ENCODE measurements at places on chromosomes 1 and 21.
A peak's percentile ranks its signal among the peaks of the same experiment; 100 is the strongest.

DNA sequence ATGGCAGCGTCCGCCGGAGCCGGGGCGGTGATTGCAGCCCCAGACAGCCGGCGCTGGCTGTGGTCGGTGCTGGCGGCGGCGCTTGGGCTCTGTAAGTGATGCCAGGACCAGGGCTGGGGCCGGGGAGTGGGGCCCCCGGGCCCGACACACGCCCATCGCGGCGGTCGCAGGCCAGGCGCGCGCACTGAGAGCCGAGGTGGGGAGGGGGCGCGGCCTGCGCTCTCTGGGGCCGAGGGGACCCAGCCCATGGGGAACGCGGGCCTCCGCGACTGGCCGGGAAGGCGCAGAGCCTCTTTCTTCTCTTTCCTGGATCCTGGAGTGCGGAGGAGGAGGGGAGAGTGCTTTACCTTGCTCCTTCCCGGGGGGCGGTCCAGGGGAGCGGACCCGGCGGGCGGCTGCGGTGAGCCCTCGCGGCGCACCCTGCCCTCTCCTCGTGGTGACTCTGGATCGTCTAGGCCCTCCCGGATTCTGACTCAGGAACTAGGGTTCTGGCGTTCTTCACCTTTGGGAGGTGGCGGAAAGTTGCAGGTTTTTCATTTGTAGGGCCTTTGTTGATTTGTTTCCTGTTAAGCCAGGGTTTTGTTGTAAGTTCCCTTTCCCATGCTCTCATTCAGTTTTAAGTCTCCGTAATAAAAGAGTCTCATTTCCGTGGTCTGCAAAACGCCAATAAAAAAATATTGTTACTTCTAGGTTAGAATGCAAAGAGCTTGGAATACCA, 529 bp downstream of the MPZL1 start:
- DNase-seq = no peak

- DNase-seq = peak; percentile 23
These were observed 709 bp upstream of the SLC41A1 start for GRCh38 chr1:205813755-205814058.

GRCh38 chr1:6599141-6599975, 3.3 kb downstream of the KLHL21 start:
- peak; percentile 40 for DNase-seq

DNA sequence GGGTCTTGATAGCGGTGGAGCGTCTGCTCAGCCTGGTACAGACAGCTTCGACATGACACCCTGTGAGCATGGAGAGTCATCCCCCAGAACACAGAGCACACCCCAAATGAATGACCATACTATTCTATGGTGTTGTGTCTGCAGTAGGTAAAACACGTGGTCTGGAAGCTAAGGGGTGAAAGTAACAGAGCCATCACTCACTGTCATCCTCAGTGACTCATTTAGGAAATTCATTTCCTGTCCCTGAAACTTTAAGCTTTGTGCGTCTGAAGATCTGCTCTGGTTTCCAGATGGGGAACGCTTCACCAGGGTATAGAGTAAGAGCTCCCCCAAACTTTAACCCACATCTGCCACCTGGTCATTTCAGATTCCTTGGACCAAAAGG, 94.8 kb upstream of the DISP3 start:
- DNase-seq = peak; percentile 13

GRCh38 chr1:41363591-41364320, 2.5 kb downstream of the FOXO6 start:
- no peak for DNase-seq

GRCh38 chr1:109908836-109909235, 1.8 kb upstream of the CSF1 start:
- no peak for DNase-seq

DNA sequence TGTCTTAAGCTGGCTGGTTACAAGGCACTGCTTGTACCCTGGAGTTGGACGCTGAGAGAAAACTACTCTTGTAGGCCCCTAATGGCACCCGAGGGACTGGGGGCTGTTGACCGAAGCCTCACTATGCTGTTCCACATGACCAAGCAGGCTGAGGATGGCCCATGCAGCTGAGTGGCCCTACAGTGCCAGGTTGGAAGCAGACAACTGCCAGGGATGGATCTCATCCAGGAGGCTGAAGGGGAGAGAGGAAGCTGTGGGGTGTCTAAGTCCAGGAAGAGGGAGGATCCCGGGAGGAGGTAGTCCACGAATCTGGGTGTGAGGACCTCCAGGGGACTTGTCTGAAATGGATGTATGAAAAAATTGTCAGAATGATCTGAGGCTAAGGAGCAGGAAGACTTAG, 45.8 kb downstream of the FOXD2 start:
- DNase-seq = no peak

DNA sequence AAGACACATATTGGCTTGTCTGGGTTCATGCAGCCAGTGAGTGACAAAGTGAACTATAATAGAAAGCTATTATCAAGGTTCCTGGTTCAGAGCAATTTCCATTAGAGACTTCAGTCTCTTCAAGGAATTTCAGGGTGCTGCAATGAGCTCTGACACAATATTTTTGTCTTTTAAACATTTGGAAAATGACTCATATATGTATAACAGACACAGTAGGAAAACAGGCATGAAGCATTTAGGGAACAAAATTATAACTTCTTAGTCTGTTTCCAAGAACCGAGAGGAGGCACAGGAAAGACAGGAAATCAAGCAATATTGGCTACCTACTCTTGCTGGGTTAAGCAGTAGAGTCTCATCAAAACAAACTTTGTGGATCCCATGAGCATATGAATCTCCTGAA, 170.4 kb downstream of the PTPRC start:
- no peak for DNase-seq

DNA sequence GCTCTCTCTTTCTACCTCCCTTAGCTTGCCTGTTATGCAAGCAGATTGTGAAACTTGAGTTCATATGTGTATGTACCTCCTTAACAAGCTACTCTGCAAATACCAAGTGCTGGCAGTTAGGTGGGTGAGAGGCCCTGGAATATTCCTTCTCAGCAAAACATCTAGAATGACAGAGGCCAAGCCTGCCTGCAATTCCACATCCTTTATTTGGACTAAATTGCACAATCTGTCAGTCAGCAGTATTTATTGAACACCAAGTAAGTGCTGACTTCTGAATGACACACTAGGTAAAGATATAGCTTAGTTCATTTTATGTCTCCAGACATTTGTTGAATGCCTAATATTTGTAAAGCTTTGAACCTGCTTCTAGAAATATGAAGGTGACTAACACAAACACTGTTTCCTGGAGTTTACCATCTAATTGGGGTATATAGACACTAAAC, 87.5 kb downstream of the RGL1 start:
- no peak for DNase-seq

- DNase-seq = no peak
These were observed 82.3 kb downstream of the PGM1 start for GRCh38 chr1:63675420-63675931.

DNA sequence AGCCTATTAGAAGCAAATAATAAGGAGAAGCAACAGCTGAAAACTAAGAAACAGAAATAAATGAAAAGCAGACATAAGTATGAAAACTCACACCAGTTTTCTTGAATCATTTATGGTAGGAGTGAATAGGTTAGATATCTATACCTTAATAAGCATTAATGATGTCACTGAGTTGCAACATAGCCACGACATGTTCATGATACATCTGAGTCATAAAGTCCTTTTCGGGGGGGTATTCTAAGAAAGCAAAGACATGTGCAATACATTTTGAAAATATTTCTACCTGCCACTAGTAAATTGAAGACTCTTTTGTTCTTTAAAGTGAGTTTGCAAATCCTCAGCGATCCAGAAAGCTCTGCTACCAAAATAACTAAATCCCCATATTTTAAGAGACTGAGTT, 7.2 kb downstream of the CD34 start:
- DNase-seq = no peak

GRCh38 chr1:234315091-234315541, 58.1 kb upstream of the COA6 start:
- peak; percentile 22 for DNase-seq

DNA sequence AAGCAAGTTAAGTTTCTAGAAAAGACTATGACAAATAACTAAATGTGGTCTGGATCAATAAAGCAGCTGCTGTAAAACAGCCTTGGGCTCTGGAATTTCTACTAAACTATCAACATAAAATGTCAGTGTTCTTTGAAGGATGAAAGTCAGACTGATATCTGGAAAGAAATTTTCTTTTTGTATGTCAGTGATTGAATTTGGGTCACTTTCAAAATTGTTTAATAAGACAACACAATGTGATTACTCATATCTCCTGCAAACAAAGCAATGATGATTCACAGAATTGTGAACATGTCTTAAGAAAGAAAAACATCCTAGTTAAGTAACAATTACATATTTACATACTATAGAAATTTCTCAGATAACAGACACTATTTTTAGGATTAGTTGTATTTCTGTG, 826.4 kb downstream of the PLA2G4A start:
- DNase-seq = no peak

GRCh38 chr1:222561656-222562055, 13.8 kb upstream of the HHIPL2 start:
- no peak for DNase-seq

DNA sequence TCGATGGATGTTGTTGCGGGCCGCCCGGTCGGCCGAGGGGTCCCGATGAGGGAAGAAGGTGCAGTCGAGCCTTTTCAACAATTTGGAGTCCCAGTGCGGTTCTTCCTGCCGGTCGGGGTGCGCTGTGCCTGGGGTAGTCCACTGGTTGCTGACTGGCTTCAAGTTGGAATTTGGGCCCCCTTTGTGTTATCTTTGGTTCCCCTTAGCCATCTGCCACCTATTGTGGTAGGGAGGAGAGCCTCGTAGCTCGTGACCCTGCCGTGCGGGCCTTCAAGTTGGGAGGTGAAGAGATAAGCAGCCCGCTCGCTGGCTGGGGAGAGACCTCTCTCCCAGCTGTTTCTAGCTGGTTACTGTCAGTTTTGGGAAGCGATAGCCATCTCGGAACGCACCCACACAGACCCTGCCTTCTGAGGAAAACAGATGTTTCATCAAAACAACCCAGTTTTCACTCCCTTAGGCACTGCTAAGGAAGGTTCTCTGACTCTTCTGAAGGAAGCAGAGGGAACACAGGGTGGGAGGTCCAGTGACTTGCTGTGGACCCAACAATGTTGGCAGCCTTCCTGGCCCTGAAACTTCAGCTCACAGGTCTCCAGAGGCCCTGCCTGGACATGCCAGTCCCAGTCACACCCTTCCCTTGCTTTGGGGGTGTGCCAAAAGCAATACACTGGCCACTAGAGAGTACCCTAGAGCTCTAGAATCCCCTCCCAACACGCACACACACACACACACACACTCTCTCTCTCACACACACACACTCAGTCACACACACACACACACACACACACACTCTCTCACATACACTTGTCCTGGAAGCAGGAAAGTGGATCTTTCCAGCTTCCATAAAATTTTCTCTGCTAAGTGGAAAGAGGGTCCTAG, 1.0 kb downstream of the BTG2 start:
- DNase-seq = peak; percentile 57

DNA sequence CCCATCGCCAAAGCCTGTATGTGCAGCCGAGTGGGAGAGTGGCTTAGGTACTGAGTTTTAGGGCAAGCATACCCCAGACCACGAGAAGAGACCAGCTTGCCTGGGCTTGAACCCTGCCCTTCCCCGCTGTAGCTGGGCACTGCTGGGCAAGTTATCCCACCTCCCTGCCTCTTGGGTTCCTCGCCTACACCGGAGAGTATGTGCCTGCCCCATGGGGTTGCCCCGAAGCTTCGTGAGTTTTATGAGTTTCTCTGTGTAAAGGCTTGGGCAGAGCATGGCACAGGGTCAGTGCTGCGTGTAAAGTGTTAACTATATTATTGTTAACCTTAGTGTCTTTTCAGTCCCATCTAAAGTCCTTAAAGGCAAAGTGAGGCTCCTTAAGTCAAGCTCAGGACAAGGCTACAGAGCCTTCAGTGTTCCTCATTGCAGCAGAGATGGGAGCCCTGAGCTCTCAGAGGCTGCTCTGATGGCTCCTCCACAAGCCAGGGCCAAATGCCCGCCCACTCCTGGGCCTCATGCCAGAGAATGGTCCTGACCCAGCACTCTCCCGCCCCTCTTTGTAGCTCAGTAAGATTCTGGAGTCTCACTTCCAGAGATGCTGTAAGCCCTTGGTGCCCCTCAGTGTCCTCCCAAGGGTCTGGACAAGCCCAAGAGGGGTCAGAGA, 37.0 kb upstream of the KCNA10 start:
- no peak for DNase-seq

GRCh38 chr1:114340892-114341291, 170.1 kb downstream of the TRIM33 start:
- no peak for DNase-seq

DNA sequence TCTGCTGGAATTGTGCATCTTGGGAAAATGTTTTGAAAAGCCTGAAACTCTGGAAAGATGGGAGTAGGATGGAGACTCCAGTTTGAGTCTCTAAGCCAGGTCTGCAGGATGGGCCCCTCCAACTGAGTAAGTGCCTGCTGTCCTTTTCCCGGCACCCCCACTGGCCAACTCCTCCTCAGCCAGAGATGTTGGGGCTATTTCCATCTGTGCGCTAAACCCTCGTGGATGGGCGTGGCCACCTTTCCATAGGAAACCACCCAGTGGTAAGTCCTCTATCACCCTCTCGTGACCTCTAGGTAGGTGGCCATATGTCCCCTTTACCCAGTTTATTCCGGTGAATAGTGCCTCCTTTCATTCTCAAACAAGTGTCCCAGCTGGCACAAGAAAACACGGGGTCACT, 250.9 kb downstream of the TOMM20 start:
- no peak for DNase-seq

DNA sequence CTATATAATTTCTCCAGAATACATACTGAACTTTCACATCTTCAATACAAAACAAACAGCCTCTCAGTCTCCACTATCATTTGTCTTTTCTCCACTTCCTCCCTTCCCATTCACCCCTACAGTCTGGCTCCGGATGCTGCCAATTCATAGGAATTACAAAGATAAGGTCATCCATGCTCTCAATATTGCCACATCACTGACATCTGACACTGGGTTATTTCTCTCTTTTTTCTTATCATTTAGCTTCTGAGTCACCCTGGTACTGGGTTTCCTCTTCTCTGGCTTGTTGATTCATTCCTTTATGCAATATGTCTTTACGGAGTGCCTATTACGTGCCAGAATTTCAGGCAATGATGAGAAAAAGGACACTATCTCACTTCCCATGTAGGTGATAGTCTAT, 3.1 kb upstream of the SH3BP5L start:
- no peak for DNase-seq

DNA sequence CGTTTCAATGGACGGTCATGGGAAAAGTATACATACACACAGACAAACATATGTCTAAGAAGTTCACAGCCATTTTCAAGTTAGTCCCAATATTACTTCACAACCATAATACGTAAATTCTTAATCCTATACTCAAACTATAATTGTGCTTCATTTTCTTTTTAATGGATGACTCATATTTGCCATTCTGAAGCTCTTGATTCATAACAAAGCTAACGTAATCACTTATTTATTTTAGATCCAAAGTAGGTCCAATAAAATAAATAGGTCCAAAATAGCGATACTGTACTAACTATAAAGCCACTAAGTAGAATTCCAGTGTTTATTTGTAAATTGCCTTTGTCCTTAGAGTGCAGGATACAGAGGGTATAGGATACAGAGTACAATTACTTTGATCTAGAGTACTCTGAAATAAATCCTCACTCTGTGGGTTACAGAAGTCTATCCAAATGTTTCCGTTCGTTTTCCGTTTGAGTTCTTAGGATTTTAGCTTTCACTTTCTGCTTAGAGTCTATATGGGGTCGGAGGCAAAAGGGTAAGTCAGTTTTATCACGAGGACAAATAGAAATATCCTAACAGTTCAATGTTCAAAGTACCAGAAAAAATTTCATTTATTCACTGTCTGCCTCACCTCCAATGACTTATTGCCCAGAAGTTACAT, 8.8 kb upstream of the C1orf115 start:
- no peak for DNase-seq

GRCh38 chr1:112904071-112904830, 51.7 kb downstream of the SLC16A1 start:
- DNase-seq = peak; percentile 84

- DNase-seq = no peak
These were observed 471 bp upstream of the MTF2 start for GRCh38 chr1:93078638-93078985.

Measured in T-helper 2 cell treated with Interferon-gamma antibody and Interleukin-4, amounts not matched to agents 5 μg/mL and 100 μg/mL, for 36 hours (primary cell).